ENCODE measurements at places on chromosomes 3 and 15.

DNA sequence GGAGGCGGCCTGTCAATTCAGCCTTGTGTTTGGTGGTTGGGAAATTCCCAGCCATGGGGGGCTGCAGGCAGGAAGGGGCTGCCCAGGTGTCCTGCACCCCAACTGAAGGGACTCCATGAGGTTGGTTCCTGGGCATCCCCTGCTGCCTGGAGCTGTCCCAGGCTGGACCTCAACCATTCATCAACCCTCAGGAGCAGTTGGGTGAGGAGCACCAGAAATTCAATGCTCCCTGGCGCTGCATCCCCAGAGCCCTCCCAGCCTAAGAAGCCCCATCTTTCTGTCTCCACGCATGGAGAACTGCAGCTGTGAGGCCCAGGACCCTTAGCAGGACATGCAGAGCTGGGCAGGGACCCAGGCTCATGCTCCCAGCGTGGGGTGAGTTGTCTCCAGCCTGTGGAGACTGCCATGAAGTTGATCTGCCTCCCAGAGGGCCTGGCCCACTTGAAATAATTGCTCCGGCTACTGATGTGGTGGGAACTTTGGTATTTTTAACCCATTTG, 8.0 kb upstream of the SEMA3B start:
- no peak for DNase-seq

GRCh38 chr3:101574388-101575112, 570 bp downstream of the PCNP start:
- DNase-seq: no peak

DNA sequence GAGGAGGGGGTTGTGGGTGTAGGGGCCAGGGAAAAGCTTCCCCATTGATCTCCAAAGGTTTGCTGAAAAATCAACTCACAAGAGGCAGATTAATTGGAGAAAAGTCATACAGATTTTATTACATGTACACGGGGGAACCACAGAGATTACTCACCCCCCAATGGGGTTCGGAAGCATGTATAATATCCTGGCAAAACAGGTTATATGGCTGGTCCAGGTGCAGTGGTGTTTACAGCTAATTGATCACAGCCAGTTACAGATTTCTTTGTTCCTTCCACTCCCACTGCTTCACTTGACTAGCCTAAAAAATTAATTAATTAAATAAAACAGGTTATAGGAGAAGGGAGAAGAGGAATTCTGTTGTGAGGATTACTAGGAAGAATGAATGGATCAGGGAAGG, 22.4 kb downstream of the PRKCI start:
- DNase-seq: no peak

GRCh38 chr3:28745916-28746617, 397.4 kb upstream of the AZI2 start:
- no peak for DNase-seq

DNA sequence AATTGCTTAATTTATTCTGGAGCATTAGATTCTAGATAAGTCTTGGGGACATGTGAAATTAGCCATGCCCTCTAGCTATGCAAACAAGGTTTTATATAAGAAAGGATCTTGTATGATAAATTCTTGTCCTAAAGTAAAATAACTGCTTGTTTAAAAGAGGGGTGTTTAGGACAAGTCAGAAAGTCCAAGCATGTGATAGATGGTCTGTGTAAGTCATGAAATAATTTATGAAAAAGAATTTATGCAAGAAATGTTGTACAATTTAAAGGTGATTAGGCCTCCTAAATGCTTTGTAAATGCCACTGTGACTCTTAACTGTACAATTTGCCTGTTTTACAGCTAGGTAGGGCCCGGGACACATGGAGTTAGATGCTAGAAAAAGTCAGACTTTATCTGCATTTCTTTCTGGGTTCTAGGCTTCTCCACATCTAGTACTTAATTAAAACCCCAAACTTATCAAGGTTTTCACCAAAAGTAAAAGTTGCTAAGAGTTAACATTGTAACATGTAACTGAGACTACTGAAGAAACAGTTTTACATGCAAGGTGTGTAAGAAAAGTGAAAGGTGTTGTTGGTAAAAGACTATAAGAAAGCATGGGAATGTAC, 13.2 kb downstream of the LINS1 start:
- DNase-seq: no peak

DNA sequence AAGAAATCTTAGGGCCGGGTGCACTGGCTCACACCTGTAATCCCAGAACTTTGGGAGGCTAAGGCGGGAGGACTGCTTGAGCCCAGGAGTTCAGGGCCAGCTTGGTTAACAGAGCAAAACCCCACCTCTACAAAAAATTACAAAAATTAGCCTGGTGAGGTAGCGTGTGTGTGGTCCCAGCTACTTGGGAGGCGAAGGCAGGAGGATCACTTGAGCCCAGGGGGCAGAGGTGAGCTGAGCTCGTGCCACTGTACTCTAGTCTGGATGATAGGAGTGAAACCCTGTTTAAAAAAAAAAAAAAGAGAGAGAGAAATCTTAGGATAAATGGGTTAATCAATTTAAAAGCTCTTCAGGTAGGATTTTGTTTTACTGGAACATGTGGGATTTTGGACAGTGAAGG, 31.2 kb upstream of the DUT start:
- DNase-seq: no peak

GRCh38 chr15:100911086-100911485, 8.1 kb upstream of the LRRK1 start:
- DNase-seq: no peak

- DNase-seq: no peak
Observed at GRCh38 chr3:190401963-190402362, 14.0 kb downstream of the CLDN16 start.

GRCh38 chr15:34122771-34123183, 20.9 kb downstream of the PGBD4 start:
- DNase-seq: peak; percentile 75

DNA sequence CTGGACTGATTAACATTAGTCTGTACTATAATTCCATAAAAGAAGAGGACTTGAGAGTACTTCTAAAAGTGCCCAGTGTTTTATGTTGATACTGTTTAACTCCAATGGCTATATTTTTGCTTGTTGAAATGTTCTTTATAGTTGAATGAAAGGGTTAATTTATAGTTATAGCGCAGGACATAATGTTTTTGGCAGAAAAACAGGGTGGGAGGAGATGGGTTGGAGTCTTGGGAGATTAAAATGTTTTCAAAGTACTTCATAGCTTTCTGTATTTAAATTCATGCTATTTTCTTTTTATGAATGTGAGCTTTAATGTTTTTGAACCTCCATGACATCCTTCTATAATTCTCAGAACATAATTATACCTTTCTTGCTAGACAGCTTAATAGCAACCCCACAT, 108.2 kb downstream of the CNTN3 start:
- no peak for DNase-seq

- no peak for DNase-seq
Observed at GRCh38 chr15:78104119-78104479, 11.7 kb downstream of the SH2D7 start.

GRCh38 chr3:4822568-4822967, 156.7 kb upstream of the BHLHE40 start:
- DNase-seq: no peak

DNA sequence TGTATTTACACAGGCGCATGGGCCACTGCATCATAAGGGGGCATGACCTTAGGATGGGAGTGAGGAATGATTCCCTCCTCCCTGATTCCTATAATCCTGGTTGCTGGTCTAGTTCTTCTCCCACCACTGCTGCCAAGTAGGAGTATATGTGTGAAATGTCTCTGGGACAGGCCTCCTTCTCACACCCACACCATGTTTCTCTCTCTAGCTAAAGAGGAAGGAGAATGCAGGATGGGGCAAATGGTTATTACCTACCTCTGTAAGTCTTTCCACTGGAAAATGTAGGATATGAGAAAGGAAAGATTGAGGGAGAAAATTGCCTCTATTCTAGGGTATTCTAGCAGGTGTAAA, 159.2 kb downstream of the THSD4 start:
- no peak for DNase-seq

- no peak for DNase-seq
Observed at GRCh38 chr15:68433551-68433950, 1.6 kb upstream of the ITGA11 start.

GRCh38 chr3:29409409-29409808, 128.5 kb downstream of the RBMS3 start:
- no peak for DNase-seq

DNA sequence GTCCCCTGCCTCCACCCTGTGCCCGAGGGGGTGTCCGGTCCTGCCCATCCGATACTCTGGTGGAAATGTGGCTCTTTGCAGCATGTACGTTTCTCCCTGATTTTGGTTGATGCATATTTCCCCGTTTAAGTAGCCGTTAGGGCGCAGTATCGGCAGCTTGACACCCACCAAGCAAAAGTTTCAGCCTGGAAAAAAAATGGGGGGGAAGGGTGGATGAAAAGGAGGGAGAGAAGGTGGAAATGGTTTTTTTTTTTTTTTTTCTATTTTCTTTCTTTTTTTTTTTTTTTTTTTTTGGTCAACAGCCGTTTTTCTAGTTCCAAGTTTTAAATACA, 1.3 kb downstream of the RAP2B start:
- no peak for DNase-seq

DNA sequence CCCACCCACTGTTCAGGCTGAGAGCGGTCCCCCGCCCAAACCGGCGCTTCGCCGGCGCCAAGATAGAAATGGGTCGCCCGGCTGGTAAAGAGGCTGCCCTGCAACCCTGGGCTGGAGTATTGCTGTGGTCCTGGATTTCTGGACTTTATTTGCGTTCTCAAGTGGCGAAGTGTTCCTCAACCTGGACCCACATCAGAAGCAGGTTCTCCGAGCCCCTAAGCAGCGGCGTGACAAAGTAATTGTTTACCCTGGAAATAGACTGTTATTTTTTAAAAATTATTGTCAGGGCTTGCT, 481 bp upstream of the DYNC1LI1 start:
- no peak for DNase-seq

- no peak for DNase-seq
Observed at GRCh38 chr3:20403986-20404740, 218.2 kb upstream of the SGO1 start.

DNA sequence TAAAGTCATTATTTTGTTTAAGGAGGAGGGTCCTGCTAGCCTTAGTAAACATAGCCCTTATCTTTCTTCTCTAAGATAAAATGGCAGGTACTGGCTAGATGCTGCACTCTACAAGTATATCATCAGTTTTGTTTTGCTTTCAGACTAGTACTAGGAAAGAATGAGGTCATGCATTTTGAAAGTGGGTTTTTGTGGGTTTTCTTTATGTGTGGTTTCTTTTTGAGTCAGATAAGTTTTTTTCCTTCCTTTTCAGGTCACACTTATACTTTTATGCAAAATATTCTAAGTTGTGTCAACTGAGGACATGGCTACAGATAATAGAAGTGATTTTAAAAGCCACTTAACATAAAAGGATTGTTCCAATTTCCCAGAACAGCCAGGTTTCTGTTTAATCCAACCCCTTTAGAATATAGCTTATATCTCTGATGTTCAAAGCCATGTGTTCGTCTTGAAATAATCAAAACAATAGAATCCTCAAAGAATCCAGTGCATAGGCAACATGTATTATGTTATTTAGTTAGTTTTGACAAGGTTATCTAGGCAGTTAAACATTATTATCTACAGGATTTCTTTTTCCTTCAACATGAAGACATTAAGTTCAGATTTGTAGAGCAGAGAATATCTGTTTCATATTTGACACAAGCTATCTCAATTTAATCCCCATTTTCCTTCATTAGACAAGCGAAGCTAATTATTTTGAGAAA, 406.2 kb downstream of the RBMS3 start:
- DNase-seq: no peak

GRCh38 chr3:178421069-178421468, 115.2 kb upstream of the KCNMB2 start:
- DNase-seq: no peak

DNA sequence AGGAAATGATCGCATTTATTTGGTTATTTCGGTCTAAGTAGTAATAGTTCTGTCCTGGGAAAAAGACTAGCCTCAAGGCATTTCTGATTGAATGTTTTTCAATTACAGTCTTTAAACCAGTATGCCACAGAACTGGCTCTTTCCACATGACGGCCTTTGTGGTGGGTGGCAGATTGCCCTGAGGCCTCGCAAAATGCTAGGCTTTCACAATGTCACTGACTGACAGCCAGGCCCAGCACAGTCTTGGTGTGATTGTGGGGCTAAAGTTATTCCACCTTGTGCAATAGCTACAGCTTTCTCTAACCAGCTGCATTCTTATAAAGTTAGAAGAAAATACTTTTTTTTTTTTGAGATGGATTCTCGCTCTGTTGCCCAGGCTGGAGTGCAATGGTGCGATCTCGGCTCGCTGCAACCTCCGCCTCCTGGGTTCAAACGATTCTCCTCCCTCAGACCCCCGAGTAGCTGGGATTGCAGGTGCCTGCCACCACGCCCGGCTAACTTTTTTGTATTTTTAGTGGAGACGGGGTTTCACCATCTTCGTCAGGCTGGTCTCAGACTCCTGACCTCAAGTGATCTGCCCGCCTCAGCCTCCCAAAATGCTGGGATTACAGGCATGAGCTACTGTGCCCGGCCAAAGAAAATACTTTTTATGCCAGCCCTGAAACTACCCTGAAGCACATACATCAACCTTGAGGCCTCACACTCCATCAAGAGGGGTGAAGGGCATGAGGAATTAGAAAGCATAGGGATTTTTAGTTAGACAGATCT, 2.5 kb upstream of the ADIPOQ start:
- no peak for DNase-seq

DNA sequence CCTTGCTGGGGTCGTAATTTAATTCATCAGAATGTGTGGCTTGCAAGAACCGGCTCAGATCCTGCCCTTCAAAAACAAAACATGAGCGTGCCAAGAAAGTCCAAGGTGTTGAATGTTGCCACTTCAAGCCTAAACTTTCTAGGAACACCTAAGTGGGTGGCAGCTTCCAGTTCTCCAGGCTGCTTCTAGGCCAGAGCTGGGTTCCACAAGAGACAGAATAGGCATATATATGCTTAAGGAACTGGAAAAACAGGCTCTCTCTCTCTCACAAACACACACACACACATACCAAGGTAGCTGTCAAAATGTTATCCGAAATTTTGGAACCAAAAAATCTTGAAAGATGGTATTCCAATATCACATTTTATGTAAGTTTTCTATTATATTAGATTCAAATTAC, 890 bp upstream of the ADIPOQ start:
- DNase-seq: no peak

DNA sequence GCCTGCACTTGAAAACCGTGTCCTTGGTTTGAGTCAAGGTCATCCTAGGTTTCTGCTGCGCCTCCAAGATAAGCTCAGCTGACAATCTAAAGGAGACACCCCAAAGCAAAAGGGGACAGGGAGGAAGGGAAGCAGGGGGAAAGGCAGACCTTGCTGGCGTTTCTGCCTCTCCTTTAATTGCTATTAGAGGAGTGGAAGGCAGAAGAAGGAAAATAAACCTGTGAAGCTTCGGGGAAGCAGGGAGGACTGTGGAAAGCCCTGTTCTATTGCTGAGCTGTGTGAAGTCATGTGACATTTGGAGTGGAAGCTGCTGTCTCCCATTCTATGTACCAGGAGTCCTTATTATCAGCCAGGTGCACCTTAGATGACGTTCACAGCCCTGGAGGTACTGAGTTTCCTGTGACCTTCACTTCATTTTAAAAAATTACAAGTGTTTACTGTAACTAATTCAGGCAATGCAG, 21.5 kb upstream of the CHD2 start:
- DNase-seq: no peak
